GM04503 (cell line): ENCODE measurements at places on chromosomes 7 and 10.

DNA sequence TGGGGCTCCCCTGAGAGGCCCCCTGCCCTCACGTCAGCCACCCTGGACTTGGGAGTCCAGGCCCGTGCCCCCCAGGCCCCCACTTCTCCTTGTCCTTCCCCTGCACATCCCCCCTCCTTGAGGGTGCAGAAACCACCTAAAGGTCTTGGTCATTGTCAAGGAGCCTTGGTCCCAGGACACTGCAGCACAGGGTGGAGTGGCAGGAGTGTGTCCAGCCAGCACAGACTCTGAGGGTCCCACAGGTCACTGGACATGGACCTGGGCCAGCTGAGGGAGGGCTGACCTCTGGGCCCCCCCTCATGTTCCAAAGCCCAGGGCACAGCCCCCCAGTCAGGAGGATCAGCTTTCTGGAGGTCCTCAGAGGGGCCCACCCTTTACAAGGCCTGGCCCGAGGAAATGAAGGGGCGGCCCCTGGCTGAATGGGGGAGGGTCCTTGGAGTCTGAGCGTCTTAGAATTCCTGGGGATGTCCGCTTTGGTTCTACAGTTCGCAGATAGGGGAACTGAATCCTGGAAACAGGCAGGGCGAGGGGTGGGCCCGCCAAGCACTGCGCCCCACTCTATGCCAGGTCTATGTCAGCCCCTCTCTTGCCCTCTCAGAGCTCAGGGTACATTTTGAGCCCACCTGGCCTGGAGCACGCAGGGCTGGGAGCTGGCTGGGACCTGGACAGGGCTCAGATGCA lies 54.0 kb downstream of the PWWP2B start:
- DNase-seq = no peak

DNA sequence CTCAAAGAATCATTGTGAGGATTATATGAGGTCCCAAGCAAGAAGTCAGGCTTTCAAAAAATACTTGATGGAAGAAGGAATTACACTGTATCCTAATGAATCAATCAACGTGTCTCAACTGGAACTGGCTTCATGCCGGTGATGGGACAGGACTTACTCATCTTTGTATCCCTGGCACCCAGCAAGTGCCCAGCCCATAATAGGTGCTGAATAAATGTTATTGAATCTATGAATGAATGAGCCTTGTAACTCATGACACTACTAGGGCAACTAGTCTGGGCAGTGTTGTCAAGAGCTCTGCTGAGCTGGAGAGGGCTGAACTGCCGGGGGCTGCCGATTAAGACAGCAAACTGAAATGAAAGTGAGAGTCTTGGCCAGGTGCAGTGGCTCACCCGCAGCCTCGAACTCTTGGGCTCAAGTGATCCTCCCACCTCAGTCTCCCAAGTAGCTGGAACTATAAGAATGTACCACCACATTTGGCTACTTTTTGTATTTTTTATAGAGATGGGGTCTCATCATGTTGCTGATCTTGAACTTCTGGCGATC lies 87.2 kb upstream of the KIF5B start:
- DNase-seq = no peak

GRCh38 chr10:12422189-12422588 lies 72.8 kb downstream of the CAMK1D start:
- DNase-seq = no peak

- no peak for DNase-seq
Observed at GRCh38 chr10:30029872-30030256, 29.5 kb downstream of the JCAD start.

- DNase-seq = no peak
Observed at GRCh38 chr10:71088054-71088453, 124.3 kb upstream of the UNC5B start.

DNA sequence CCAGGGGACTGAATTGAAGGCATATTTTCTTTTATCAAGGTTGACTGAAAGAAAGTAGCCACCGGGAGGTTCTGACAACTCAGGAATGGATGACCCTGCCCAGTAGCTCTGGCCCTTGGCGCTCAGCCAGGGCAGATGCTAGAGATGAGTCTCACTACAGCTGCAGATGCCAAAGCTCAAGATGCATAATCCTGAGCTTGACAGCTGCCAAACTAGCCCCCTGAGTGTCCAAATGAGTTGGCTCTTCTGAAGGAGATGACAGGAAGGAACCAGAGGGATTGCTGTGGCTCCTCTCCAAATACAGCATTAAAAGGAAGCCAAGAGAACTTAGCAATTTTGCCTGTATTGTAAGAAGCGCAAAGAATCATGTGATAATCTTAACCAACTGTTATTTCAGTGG lies 78.4 kb downstream of the NXPH1 start:
- no peak for DNase-seq

DNA sequence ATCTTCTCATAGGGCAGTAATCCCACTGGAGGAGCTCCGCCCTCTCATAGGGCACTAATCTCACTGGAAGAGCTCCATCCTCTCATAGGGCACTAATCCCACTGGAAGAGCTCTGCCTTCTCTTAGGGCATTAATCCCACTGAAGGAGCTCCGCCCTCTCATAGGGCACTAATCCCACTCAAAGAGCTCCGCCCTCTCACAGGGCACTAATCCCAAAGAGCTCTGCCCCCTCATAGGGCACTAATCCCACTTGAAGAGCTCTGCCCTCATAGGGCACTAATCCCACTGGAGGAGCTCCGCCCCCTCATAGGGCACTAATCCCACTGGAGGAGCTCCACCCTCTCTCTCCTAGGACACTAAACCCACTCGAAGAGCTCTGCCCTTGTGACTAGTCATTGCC lies 3.4 kb upstream of the FUOM start:
- no peak for DNase-seq

GRCh38 chr7:4958477-4959301 lies at the start of gene MMD2:
TSS of gene MMD2 (minus strand) at chr7:4959187. CDS start at chr7:4959017, 170 bp downstream.
- no peak for DNase-seq

DNA sequence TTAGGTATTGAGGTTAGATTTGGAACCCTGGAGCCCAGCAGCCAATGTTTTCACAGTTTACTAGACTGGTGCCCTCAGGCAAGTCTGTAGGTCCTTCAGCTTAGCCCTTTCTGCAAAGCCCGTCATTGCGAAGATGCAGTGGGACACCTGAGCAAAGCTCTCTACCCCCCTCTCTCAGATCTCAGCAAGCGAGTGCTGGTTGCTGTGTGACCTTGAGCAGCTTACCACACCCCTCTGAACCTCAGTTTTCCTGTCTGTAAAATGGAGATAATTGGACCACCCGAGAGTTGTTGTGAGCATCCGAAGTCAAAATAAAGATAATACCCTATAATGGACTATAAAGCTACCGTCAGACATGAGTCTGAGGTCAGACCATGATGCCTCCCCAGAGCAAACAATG lies 3.7 kb downstream of the NPC1L1 start:
- no peak for DNase-seq

DNA sequence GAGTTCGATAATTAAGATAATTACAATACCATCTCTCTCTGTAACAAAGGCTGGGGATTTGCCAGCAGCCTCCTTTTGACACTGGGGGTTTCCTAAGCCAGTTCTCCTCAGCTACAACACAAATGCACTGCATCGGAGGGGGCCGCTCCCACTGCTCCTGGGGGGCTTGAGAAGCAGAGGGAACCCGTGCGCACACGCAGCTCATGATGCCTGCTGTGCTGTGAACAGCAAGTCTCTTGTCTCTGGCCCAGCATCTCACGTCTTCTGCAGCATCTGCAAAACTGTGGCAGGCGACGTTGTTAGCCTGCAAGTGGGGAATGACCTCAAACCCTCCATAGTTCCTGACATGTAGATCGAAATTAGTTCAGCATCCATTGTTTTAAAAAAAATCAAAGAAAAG lies 5.5 kb downstream of the VIPR2 start:
- DNase-seq = no peak

- no peak for DNase-seq
Observed at GRCh38 chr10:50946991-50947781, 61.8 kb upstream of the A1CF start.

GRCh38 chr10:44975431-44976331 lies 2.9 kb downstream of the DEPP1 start:
- DNase-seq = no peak

GRCh38 chr7:99822731-99823718 lies 4.8 kb upstream of the CYP3A43 start:
- no peak for DNase-seq

GRCh38 chr7:50851451-50851850 lies 68.8 kb upstream of the GRB10 start:
- DNase-seq = no peak

- DNase-seq = no peak
Observed at GRCh38 chr7:94401428-94401814, 6.7 kb downstream of the COL1A2 start.

- DNase-seq = no peak
Observed at GRCh38 chr10:11204351-11204942, 186.8 kb downstream of the CELF2 start.

DNA sequence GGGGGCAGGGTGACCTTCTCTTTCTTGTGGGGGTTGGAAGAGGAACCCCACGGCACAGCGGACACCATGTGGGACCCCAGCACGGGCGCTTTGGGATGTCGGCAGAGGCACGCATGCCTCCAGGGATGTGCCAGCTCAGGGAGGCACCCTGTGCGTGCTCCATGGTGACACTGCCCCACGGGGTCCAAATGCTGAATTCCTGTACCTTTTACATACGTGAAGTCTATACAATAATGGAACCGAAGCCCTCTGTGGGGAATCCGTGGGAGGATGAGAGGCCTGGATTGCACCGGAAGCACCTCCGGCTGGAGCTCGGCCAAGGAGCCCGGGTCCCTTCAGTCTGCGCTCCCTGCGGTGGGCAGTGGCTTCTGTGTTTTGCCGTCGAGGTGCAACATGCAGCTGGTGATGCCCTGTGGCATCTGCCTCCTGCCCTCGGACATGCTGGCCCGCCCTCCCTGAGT lies 524.3 kb downstream of the DNAJB6 start:
- DNase-seq = no peak
